NCI-H524 (cell line): ENCODE measurements at places on chromosomes 5 and 9.

GRCh38 chr5:72171667-72172066 lies 64.4 kb downstream of the MAP1B start:
- DNase-seq: no peak

GRCh38 chr9:130955947-130956621 lies 17.0 kb upstream of the FIBCD1 start:
- no peak for DNase-seq

GRCh38 chr5:124059200-124059599 lies 547.2 kb downstream of the CSNK1G3 start:
- no peak for DNase-seq

GRCh38 chr9:108956631-108957026 lies 22.4 kb downstream of the ABITRAM start:
- no peak for DNase-seq

DNA sequence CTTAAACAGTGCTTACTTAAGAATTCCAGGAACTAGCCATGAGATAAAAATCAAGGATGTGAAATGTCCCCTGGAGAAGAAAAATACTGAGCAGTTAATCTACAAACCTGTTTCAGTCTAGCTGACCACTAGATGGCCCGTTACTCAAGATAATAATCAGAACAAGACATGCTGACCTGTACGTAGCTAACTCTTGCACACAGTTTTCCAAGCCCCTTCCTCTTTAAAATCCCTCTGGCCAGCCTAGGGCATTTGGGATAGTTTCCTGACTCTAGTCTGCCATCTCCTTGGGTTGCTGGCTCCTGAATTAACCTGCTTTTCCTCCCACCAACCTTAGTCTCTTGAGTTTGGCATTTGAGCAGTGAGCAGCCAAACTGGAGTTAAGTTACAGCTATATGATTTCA lies 59.2 kb upstream of the TRAF1 start:
- peak; percentile 52 for DNase-seq

DNA sequence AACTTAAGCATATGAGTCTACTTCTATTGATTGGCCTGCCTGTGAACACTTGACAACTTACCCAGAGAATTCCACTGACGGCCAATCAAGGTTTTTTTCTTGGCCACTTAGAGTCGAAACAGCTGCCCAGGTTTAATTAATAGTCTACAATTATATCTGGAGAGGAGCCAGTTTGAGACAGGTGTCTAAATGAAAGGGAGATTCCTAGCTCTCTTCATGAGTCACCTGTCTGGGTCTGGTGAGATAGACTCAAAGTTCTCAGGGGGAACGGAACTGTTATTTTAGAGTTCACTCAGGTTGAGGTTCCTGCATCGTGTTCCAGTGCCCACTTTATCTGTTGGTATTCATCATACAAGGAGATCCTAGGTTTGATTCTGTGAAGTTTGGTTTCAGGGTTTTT lies 111.0 kb downstream of the CD180 start:
- peak; percentile 80 for DNase-seq

- no peak for DNase-seq
Observed at GRCh38 chr5:39211773-39212172, 7.6 kb downstream of the FYB1 start.

DNA sequence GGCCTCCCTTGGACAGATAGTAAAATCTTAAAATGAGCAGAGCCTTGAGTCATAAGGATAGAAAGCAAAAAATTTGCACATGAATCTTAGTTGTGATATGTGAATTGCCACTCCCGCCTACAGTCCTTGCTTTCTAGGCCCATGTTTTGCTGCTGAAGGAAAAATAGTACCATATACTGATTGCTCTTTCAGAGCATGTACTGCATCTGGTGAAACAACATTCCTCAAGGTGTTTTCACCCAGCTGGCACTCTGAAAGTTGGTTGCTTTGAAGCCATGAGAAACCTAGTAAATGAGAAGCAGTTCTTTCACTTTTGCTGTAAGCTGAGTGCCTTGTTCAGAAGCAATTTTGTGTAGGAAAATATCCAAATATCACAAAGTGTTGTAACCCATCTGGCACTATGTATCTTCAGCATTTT lies 10.3 kb downstream of the CDC37L1 start:
- DNase-seq: no peak

DNA sequence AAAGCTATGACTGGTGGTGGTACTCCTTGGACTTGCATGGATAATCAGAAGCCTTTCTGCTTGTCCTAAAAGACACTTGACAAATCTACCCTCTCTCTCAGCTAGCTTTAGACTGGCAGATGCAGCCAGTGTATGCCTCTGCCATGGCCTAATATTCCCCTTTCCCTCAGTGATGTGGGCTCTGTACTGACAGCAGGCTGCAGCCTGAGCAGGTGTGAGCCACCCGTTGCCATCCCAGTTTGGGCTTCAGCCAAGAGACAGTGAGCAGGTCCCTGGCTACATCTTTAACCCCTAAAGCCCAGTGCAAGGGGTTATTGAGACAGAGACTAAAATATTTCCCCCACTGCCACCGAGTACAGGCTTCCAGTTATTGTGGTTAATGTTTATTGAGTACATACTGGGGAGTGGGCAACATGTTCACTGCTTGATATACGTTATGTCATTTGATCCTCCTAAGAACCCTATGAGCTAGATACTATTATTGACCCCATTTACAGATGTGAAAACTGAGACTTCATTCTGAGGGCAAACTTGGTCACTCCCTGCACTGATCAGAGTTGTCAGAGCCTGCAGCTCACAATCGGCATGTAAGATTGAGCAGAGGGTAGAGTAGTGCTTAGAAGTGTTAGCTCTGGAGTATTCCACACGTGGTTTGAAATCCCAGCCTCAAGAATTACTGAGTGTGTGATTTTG lies 254.2 kb downstream of the ARHGAP26 start:
- DNase-seq: peak; percentile 82

DNA sequence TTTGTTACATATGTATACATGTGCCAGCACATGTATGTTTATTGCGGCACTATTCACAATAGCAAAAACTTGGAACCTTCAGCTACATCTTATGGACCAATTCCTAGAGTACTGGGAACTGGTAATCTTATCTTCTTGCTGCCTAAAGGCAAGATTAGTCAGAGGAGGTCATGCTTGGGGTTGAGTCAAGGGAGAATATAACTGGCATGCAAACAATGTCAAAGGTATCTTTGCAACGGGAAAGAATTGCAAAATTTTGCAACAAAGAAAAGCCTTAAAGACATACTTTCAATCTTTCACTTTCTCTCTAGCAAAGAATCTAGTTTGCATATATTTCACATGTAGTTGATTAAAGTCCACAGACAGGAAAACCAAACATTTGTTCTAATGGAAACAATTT lies 145.2 kb downstream of the EDIL3 start:
- no peak for DNase-seq

- DNase-seq: no peak
Observed at GRCh38 chr9:121115466-121115865, 40.7 kb downstream of the CNTRL start.

GRCh38 chr9:105385381-105385985 lies 62.4 kb upstream of the FSD1L start:
- DNase-seq: no peak

DNA sequence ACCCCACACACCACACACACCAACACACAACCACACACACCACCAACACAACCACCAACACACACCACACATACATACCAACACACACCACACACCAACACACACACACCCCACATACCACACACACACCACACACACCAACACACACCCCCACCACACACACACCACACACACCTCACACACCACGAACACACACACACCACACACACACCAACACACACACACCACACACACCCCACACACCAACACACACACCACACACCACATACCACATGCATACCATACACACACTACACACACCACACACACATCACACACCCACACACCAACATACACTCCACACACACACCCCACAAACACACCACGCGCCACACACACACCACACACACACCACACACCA lies 171.4 kb downstream of the GOLPH3 start:
- DNase-seq: no peak

DNA sequence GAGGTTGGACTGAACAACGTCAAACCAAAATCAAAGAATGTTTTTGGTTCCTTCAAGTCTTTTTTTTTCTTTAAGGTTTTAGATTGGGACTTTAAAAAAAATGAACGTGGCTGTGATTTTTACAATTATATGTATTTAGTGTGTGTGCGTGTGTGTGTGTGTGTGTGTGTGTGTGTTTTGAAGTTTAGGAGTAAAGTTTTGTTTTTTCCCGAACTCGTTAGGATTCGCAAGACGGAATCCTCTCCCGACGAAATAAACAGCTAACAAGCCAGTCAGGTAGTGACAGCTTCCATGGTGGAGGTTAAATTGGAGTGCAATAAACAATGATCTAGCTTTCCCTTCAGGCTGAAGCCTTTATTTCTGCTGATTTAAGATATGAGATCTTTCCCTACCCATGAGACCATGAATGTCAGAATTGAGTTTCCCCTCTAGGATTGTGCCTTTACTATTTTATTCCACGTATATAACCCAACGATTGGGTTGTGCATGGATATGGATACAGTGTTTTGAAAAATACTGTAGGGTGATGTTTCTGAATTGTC lies 1.2 kb downstream of the KIAA1958 start:
- DNase-seq: peak; percentile 22

- DNase-seq: no peak
Observed at GRCh38 chr5:33033516-33033915, 322.4 kb downstream of the NPR3 start.

DNA sequence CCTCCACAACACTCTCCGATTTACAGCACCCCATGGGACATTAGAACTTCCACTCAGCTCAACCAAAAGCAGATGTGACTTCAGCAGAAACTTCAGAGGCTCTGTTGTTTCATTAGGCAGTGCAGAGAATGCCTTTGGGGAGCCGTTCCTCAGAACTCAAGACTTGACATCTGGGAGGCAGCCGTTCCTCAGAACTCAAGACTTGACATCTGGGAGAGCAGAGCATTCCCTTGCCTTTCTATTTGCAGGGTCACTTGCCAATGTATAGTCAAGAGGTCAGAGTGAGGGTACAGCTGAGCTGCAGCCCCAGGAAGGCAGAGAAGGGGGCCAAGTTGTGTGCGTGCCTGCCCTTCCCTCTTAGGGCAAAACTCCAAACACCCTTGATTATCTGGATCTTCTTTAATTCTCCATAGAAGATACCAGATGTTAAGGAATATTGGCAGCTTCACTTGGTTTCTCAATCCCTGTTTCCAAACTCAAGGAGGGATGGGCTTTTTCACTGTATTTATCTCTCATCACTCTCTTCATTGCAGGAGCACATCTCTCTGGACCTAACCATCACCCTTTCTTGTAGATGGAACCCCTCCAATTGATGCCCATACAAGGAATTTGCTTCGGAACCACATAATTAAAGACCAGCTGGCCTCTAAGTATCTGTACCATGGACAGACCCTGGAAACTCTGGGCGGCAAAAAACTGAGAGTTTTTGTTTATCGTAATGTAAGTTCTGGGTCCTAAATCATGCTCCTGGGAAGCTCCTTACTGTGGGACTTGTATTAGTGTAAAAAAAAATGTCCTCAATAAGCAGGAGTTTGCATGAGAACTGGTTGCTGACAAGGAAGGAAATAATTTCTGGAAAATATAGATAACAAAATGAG lies 25.6 kb downstream of the TGFBI start:
- no peak for DNase-seq

- DNase-seq: peak; percentile 10
Observed at GRCh38 chr5:96868603-96869371, 7.5 kb upstream of the ERAP2 start.

DNA sequence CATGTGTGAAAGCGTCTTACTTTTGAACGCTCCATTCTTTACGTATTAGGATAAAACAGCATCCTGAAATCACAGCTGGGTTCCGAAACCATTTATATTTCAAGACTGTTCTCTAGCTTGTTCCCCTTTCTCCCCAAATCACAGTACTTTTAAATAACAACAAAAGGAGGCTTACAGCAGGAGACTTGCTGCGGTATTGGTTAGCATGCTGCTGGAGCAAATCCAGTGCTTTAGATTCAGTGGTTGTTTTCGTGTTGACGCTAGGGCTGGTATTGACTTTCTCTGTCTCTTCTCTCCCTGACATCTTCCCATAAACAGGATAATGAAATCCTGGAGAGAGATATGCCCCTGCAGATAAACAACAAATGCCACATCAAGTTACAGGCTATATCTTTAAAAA lies 103.1 kb downstream of the ZNF608 start:
- no peak for DNase-seq

GRCh38 chr9:89483592-89484474 lies 14.1 kb downstream of the SEMA4D start:
- DNase-seq: no peak

DNA sequence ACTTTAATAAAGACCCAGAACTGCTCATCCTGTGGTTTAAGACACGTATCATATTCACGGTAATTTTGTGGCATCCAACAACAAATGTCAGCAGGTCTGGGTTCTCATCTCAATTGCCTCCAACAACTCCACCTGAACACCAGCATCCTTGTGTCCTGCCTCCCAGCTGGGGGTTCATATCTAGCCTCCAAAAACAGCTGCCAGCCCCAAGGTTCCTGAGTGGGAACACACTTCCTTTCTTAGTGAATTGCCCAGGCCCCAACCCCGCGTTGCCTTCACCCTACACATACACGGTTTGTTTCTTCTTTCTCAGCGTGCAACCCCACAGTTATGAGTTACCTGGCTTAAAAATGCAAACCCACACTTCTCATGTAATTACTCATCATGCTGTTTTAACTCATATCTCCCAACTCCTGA lies 77.9 kb downstream of the SEMA4D start:
- DNase-seq: no peak

GRCh38 chr9:2936221-2936620 lies 92.3 kb upstream of the PUM3 start:
- DNase-seq: no peak

GRCh38 chr9:120935383-120935857 lies 8.8 kb upstream of the TRAF1 start:
- DNase-seq: peak; percentile 87

- DNase-seq: no peak
Observed at GRCh38 chr5:151053796-151054462, 26.9 kb downstream of the TNIP1 start.

- no peak for DNase-seq
Observed at GRCh38 chr9:93110311-93110855, 14.4 kb downstream of the CARD19 start.

DNA sequence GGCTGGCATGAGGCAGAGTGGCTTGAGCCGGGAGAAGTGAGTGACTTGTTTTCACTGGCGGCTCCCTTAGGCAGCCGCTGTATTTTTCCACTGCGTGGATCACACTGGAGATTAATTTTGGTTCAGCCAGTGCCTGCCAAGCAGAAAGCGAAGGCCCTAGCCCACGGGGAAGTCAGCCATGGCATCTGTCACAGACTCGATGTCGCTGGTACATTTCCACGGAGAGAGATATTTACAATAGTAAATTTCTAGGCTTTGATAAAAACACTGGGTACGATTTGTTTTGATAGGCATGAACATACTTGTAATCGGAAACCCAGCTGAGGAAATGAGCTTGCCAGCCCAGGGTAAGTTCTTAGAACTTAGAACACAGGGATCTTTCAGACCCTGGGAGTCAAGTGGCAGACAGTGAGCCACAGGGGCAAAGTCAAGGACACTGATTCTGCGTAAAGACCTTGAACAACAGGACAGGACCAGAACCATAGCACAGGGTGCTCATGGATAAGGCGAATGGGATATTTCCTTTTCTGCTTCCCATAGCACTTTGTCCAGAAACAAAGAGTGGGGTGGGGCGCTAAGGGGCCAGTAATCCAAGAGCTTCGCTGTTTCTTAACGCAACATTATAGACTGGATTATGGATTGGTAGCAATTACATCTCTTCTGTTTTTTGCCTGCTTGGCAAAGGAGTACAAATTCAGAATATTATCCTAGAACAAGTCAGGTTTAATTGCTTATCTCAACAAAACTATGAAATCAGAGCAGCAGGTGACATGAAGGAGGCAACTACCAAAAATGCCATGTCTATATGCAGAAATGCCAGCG lies 4.5 kb downstream of the DUSP1 start:
- no peak for DNase-seq

GRCh38 chr9:133238851-133239532 lies 29.9 kb upstream of the OBP2B start:
- DNase-seq: peak; percentile 27
